ENCODE measurements at places on chromosomes 16 and 17.

DNA sequence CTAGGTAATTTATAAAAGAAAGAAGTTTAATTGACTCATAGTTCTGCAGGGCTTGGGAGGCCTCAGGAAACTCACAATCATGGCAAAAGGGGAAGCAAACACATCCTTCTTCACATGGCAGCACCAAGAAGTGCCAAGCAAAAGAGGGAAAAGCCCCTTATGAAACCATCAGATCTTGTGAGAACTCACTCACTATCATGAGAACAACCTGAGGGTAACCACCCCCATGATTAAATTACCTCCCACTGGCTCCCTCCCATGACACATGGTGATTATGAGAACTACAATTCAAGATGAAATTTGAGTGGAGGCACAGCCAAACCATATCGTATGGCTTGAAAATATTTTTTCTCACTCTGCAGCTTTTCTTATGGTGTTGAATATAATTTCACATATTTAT is 151.7 kb downstream of the ANKFN1 start:
- DNase-seq = no peak

- DNase-seq = no peak
Measured at GRCh38 chr17:62099532-62099931, 34.5 kb upstream of the MED13 start.

- DNase-seq = no peak
Measured at GRCh38 chr16:77171745-77172635, 19.0 kb upstream of the MON1B start.

DNA sequence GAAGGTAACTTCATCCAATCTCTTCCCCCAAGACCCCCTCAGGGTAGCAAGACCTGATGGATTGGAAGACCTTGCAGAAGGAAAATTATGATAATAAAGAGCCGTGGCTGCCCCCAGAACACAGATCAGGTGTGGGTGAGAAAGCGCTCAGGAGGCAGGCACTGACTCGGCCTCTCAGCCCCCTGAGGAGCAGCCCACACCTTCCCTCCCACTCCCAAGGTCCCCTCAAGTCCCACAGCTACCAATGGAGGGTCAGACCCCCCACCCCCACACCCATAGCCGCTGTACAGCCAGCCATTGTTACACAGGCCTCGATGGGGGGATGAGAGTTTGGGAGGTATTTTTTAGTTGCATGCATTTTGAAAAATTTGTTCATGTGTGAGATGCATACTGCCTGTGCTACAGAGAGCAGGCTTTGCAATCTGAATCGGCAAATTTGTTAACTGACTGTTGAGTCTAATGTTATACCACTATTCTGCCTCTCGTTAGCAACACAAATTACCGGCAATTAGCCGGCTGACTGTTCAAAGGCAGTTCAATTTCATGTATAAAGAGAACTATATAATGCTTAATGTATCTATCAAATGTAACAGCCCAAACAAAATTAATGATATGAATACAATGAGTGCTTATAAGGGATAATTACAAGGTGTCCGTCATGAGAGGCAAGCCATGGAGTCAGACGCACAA is 211.7 kb downstream of the C16orf78 start:
- DNase-seq = peak; percentile 11

- no peak for DNase-seq
Measured at GRCh38 chr17:69677130-69677529, 262.6 kb downstream of the MAP2K6 start.

DNA sequence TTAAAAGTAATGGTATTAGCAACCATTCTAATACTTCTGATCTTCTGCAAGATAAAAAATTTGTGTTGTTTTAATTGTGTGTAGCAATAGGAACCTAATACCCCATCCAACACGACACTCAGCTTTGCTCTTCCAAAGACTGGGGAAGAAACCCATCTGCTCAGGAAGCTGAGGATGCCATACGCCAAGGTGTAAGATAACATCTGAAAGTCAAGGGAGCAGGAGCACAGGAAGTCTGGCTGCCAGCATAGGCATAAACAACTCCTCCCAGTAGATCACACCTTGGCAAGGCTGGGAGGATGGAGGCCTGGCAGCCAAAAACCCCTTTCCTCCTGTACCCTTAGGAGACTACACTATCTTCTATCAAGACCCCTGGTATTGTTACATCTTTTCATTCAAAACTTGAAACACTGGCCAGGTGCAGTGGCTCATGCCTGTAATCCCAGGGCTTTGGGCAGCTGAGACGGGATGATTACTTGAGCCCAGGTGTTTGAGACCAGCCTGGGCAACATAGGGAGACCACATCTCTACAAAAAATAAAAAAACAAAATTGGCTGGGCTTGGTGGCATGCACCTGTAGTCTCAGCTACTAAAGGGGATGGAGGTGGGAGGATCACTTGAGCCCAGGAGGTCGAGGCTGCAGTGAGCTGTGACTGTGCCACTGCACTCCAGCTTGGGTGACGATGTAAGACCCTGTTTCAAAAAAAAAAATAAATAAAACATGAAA is 5.7 kb upstream of the SPHK1 start:
- no peak for DNase-seq

DNA sequence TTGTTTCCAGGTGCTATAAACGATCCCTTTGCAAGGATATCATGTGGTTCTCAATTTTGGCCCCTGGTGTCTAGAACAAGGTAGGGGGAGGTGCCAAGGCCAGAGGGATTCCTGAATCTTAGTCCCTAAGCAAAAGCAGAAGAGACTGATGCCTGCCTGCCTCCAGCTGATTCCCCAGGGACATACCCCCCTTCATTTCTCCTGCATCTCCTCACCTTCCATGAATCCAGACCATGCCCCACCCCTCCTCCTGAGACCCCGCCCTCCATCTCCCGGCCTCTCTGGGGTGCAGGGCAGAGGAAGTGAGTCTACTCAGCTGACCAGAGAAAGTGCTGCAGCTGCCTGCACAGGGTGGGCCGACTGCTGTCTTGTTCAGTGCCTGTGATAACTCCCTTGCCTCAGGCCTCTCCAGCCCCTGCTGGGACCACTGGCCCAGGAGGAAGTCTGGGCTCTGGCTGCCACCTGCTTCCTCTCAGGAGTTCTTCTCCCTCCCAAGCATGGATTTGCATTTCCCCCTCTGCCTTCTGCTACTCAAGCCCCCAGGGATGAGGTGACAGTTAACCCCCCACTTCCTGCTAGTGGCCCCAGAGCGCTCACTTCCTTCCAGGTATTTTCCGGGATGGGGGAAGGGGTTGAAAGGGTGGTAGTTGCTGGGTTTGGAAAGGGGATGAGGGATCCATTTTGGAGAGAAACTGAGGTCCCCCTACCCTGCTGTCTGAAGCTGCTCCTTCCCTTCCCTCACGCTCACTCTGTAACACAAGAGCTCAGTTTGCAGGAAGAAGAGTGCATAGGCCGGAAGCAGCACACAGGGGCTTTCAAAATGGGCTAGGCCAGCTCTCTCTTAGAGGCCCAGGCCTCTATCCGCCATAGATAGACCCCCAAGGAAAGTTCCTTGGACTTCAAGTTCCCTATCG is 10.5 kb upstream of the TSPOAP1 start:
- no peak for DNase-seq

DNA sequence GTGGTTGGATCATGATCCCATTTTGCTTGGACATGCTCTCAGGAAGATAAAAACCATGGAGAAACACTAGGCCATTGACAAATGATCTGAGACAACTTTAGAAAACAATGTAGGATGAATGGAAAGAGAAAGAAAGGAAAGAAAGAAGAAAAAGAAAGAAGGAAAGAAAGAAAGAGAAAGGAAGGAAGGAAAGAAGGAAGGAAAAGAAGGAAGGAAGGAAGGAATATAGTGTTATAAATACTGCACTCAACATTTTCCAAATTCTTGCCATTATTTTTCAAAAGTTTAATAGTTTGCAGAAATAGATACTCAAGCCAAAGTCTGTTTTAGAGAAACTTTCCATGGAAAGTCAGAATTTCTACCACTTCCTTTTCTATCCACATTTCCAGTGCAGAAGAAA is 39.2 kb upstream of the CACNG3 start:
- no peak for DNase-seq

GRCh38 chr17:82238472-82239201 is 9.8 kb downstream of the SLC16A3 start:
- no peak for DNase-seq

- peak; percentile 72 for DNase-seq
Measured at GRCh38 chr17:42531455-42532354, 4.3 kb upstream of the NAGLU start.

- DNase-seq = no peak
Measured at GRCh38 chr16:85798283-85798776, 1.0 kb downstream of the EMC8 start.

GRCh38 chr17:17822616-17823015 is 14.2 kb downstream of the SREBF1 start:
- no peak for DNase-seq

DNA sequence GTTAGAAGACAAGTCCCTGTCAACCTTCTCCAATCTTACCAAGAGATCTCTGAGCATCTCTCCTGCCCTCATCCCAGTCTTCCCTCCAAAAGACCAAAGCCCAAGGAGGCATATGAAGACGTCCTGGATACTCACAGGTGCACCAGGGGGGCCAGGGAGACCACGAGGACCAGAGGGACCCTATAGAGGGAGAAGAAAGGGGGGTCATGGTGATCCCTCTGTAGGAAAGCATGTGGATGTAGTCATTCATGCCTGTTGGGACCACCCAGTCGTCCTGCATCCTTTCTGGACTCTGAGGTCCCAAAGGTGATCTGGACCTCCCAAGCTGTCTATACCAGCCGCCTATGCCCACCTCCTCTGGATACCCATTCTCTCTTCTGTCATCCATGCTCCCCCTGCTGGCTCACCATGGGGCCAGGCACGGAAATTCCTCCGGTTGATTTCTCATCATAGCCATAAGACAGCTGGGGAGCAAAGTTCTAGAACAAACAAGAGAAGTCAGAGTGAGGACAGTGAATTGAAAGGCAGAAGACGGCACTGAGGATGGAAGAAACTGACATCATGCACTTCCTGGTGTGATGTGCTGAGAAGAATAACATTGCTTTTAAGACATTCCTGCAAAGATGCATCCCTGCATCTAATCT is 3.3 kb downstream of the COL1A1 start:
- no peak for DNase-seq

DNA sequence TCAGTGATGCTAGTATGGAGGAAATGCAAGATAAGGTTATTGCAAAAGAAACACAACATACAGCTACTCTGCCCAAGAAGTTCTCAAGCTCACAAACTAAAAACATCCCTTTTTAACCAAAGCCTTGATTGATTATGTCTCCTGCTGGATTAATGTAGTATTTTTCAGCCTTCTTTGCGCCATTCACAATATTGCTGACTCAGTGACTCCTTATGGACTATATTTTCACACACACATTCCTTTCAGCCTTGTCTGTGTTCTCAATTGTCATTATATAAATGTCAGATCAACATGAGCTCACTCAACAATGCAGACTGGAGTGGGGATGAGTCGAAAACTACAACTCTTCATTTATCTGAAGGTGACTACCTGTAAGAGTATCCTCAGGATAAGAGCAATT is 579.3 kb upstream of the CDH8 start:
- no peak for DNase-seq

DNA sequence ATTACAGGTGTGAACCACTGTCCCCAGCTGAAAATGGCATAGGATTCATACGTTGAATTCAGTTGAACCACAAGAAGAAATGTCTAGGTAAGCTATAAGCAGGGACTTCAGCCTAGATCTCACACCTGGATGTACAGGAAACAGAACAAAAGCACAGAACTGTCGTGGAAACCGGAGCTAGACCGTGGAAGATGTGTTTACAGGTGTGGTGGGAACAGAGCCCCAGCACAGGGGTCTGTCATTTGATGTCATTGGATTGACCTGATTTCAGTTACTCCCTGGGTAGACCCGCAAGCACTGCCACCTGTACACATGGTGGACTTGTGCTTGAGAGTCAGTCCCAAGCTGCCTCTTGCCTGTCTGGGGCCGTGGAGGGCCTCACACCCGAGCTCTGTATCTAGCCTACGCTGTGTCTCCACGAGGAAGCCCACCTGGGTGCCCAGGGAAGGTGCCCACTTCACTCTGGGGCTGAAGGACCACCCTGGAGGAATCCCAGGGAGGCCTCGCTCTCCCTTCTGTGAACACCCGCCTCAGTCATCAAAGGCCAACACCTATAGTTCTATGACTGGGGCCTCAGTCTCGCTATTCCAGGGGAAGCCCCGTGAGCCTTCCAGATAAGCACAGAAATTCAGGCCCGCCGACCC is 32.2 kb upstream of the MLKL start:
- no peak for DNase-seq

- DNase-seq = peak; percentile 51
Measured at GRCh38 chr17:49022391-49022941, 25.3 kb downstream of the IGF2BP1 start.

- DNase-seq = no peak
Measured at GRCh38 chr17:69762359-69762758, 312.7 kb upstream of the KCNJ16 start.

- DNase-seq = no peak
Measured at GRCh38 chr17:34411646-34412421, 48.8 kb upstream of the CCL1 start.

GRCh38 chr17:49071106-49071505 is 61.5 kb upstream of the B4GALNT2 start:
- no peak for DNase-seq

DNA sequence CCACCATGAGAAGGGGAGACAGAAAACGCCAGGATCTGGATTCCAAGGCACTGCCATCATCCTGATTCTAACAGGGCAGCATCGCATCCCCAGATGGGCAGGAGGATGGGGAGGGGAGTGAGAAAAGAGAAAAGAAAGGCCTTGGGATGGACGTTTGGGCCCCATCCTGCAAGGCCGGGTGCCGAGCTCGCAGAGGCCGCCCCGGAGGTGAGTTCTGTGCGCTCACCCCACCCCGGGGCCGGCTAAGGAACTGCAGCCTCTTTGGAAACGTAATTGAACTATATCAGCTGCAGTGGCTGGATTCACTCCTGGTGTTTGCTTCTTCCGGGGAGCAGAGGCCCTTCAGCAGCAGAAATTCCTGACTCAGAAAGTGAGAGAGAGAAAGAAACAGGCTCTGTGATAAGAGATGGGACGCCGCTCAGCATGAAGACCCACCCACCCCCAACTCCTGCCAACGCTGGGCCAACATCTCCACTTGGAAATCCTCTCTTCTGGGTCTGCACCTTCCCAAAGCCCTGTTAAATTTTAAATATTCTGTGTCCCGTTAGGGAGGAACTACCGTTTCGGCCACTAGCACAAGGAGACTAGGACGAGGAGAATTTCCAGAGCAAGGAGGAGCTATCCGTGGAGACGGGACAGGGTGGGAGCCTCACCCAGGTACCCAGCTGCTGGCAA is 8.5 kb upstream of the SSTR2 start:
- DNase-seq = peak; percentile 67

GRCh38 chr17:36496018-36496789 is 9.7 kb downstream of the ZNHIT3 start:
- DNase-seq = no peak
